ENCODE measurements at places on chromosomes 7 and 10. TPM values are rescaled to one million over a fixed set of nuclear protein-coding genes. Genes with fewer than 3 reads are reported as not detected.

The GARIN1A gene
- not detected for polyA plus RNA-seq

The MUC12 gene
- 1.4 TPM for polyA plus RNA-seq

The BLNK gene
- polyA plus RNA-seq, result 1.0 TPM

The GIMAP4 gene
- 8.7 TPM for polyA plus RNA-seq

The SLC29A4 gene
- 55.1 TPM for polyA plus RNA-seq

The CCZ1B gene
- 23.8 TPM for polyA plus RNA-seq

The NACAD gene
- 110 TPM for polyA plus RNA-seq

The CPXM2 gene
- polyA plus RNA-seq, result 1.6 TPM

The PNLIPRP1 gene
- polyA plus RNA-seq, result not detected

The ERVW-1 gene
- polyA plus RNA-seq, result not detected

The CPEB3 gene
- 3.9 TPM for polyA plus RNA-seq

The CAV2 gene
- polyA plus RNA-seq, result 3.8 TPM

The TPK1 gene
- polyA plus RNA-seq, result 0.70 TPM

The FGL2 gene
- polyA plus RNA-seq, result 0.85 TPM

The DDC gene
- 450 TPM for polyA plus RNA-seq

The NAT16 gene
- 41.0 TPM for polyA plus RNA-seq

The CALCR gene
- not detected for polyA plus RNA-seq

The MET gene
- polyA plus RNA-seq, result 27.7 TPM

The CCL24 gene
- 1.4 TPM for polyA plus RNA-seq

The INSYN2A gene
- 7.7 TPM for polyA plus RNA-seq

The C10orf71 gene
- polyA plus RNA-seq, result 1.6 TPM

The TRPV5 gene
- polyA plus RNA-seq, result 0.31 TPM

The TUBB8 gene
- 0.29 TPM for polyA plus RNA-seq

The ANKRD61 gene
- polyA plus RNA-seq, result not detected

The TMEM213 gene
- not detected for polyA plus RNA-seq

The H2AZ2 gene
- 302 TPM for polyA plus RNA-seq

The IRF5 gene
- 2.7 TPM for polyA plus RNA-seq

The CALHM1 gene
- polyA plus RNA-seq, result 0.37 TPM

The GRM3 gene
- 23.5 TPM for polyA plus RNA-seq

The TAS2R5 gene
- not detected for polyA plus RNA-seq

The TMEM229A gene
- polyA plus RNA-seq, result 1.9 TPM

The TET1 gene
- polyA plus RNA-seq, result 1.8 TPM

The ZNF680 gene
- 5.1 TPM for polyA plus RNA-seq

The EGFR gene
- polyA plus RNA-seq, result 15.0 TPM

The CTNNA3 gene
- polyA plus RNA-seq, result 3.8 TPM

The PLEKHA1 gene
- 12.7 TPM for polyA plus RNA-seq

The TSPAN33 gene
- 15.1 TPM for polyA plus RNA-seq

The IGF2BP3 gene
- polyA plus RNA-seq, result not detected

The COL1A2 gene
- polyA plus RNA-seq, result 36.7 TPM

The FGFBP3 gene
- 4.6 TPM for polyA plus RNA-seq

The RABGEF1 gene
- polyA plus RNA-seq, result 16.6 TPM

The CYP3A4 gene
- polyA plus RNA-seq, result not detected

The PRLHR gene
- polyA plus RNA-seq, result not detected

The NPFFR1 gene
- polyA plus RNA-seq, result 0.56 TPM

The VAX1 gene
- polyA plus RNA-seq, result 0.48 TPM

The PRKAG2 gene
- 12.1 TPM for polyA plus RNA-seq

The ZNF467 gene
- polyA plus RNA-seq, result 9.1 TPM

The LIPN gene
- polyA plus RNA-seq, result not detected

The PAX4 gene
- polyA plus RNA-seq, result not detected

The TPST1 gene
- 14.6 TPM for polyA plus RNA-seq

The PTF1A gene
- not detected for polyA plus RNA-seq

The ZNF736 gene
- polyA plus RNA-seq, result 4.9 TPM

The HMX3 gene
- polyA plus RNA-seq, result 12.9 TPM

The GRID2IP gene
- 0.25 TPM for polyA plus RNA-seq

The CDC14C gene
- not detected for polyA plus RNA-seq
